ENCODE measurements at places on chromosomes 7 and 10. TPM values are rescaled to one million over a fixed set of nuclear protein-coding genes. Genes with fewer than 3 reads are reported as not detected.

DNA sequence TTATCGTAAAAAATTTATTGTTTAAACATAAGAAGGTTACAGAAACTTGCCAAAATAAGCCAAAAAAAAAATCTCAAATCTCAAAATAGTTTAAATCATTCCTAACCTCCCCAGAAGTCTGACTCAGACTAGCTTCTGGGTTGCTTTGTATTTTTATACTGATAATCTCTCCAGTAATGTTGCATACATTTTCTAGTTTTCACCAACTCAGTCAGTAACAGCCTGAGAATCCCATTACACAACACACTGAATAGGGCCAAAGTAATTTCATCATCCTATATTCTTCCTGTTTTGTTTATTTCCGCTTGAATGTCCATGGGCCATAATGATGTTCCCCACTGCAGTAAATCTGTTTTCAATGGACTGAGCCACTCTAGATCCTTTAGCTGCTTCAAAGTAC lies 478.5 kb downstream of the GPAM start:
- no peaks in the 10 kb centered on the region for H3K4me1 ChIP-seq
- H3K27me3 ChIP-seq, result no peaks in the 10 kb centered on the region
- no peak overlapping the region for H3K4me3 ChIP-seq
- H3K36me3 ChIP-seq, result no peaks in the 10 kb centered on the region
- no peak overlapping the region for H3K27ac ChIP-seq

DNA sequence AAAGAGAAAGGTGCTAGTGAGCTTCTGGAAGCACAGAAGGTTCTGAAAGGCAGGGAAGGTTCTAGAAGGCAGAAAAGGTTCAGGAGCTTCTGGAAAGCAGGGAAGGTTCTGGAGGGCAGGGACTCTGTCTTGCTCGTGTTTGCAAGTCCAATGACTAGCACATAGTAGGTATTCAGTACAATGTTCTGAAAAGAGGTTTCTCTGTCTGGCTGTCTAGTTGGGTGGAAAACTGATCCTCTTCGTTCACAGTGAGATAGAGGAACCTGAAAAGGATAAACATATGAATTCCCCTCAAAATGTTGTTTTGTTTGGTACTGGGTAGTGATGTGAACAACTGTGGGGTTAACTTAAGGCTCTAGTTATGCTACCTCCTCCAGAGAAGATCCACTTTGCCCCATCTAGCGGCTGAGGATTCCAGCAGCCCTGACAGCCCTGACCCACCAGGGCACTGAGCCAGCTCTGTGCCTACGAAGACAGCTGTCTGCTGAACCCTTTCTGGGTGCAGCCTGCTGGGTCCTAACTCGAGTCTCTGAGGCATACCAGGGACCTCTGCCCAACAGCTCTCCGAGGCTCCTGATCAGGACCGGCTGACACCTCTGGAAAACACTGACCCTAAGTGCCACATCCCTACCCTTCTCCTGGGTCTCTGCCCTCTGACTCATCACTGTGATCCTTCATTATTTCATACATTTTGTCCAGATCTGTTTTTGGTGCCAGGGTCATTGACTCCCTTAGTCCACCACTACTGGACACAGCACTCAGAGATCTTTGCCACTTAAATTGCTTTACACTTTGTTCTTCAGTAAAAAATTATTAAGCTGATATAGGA lies 15.4 kb downstream of the PTPRN2 start:
- H3K27ac ChIP-seq, result no peak overlapping the region
- no peaks in the 10 kb centered on the region for H3K4me1 ChIP-seq
- no peaks in the 10 kb centered on the region for H3K36me3 ChIP-seq

DNA sequence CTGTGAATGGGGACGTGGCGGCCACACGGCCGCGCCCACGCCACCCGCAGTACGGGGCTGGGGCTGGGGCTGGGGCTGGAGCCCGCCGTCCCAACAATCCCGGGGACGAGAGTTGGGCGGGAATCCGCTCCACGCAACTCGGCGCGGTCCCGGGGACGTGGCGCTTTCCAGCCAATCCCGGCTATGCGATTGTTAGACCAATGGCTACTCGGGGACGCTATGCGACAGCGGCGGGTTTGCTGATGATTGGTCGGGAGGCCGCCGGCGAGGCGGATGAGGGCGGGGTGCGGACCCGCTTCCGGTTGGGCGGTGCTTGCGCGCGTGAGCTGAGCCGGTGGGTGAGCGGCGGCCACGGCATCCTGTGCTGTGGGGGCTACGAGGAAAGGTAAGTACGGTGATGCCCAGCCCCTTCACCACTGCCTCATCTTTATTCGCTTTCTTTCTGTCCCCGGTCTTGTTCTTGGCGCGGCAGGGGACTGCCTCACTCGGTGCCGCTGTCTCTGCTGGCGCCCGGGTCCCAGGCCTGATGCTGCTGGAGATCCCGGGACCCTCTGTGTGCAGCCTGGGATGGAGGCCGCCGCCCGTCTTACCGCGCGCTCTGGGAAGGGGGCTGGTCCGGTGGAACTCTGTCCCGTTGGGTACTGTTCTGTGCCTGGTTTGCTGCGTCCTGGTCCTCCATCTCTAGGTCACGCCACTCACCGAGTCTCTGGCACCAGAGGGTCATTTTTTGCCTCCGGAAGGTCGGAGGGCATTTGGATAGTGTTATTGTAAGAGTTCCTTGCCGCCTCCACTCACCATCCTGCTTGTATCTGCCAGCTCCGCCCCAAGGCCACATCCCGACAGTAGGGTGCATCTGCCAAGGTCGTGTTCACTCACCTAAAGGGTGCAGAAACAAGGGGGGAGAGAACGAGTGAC lies at the start of gene CALU:
Gene CALU, plus strand, starts transcription at position 312 of the 915 bp plus-strand sequence. CDS start 9,225 bp downstream, outside the sequence.
- DNase-seq, result peak; percentile 99
- no peaks in the 10 kb centered on the region for H3K27me3 ChIP-seq
- H3K36me3 ChIP-seq, result no peaks in the 10 kb centered on the region
- peak within 1 kb of the TSS; percentile 98 for H3K27ac ChIP-seq
- H3K4me1 ChIP-seq, result no peaks in the 10 kb centered on the region

GRCh38 chr7:121755286-121755685 lies 117.7 kb upstream of the PTPRZ1 start:
- H3K4me3 ChIP-seq, result no peak overlapping the region
- no peaks in the 10 kb centered on the region for H3K27me3 ChIP-seq
- DNase-seq, result no peak
- H3K4me1 ChIP-seq, result no peaks in the 10 kb centered on the region
- H3K27ac ChIP-seq, result no peak overlapping the region

DNA sequence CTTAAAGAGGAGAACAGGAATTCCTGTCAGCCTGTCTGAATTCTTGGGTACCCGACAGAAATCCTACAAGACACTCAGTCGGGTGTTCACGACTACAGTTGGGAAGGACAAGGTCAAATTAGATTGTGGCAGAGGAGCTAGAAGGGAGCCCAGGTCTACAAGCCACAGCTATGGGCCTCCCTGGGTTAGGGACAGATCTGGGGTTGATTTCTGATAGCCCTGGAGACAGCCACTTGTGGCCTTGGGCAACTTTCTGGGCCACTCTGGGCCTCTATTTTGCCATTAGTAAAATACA lies 39.7 kb upstream of the ANTXRL start:
- H3K4me3 ChIP-seq, result no peak overlapping the region
- H3K4me1 ChIP-seq, result no peaks in the 10 kb centered on the region
- no peaks in the 10 kb centered on the region for H3K27me3 ChIP-seq
- DNase-seq, result no peak
- H3K27ac ChIP-seq, result no peak overlapping the region

DNA sequence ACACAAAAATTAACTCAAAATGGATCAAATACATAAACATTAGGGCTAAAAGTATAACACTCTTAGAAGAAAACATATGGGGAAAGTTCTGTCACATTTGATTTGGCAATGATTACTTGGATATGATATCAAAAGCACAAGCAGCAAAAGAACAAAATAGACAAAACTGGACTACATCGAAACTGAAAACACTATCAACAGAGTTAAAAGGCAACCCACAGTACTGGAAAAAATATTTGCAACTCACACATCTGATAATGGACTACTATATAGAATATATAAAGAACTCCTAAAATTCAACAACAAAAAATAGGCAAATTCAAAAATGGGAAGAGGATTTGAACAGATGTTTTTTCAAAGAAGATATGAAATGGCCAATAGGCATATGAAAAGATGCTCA lies 51.0 kb downstream of the COA1 start:
- no peak overlapping the region for H3K27ac ChIP-seq

DNA sequence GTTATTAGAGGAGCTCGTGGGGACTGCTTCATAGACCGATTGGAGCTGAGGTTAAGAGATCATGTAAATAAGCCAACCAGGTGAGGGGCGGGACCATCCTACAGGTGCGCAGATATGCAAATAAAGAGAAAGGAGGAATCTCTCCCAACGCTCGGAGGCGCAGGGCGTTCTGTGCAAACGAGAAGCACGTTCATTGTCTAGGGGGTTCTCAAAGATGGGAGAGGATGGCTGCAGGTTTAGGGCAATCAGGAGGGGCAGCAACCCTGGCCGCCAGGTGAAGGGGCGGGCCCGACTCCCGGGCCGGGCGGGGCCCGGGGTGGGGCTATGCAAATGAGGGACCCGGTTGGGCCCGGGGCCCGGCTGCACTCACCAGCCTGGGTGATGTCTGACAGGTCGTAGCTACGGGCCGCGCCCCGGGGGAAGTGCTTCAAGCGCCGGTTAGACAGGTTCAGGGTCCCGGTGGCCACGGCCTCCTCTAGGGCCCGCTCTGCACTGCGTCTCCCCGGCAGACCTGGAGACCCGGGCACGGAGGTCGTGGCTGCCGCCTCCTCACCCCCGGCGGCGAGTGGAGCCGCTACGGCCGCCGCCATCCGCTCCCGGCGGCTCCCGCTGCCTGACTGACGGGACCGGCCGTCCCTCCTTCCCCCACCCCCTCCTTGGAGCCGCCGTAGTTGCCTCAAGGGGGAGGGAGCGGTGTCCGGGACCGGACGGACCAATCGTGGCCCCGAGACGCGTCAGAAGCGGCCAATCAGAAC lies at the start of gene LRCH4:
Gene LRCH4, minus strand, starts transcription at position 619 of the 755 bp plus-strand sequence. Its CDS starts 29 bp downstream, at position 590.
- peak within 1 kb of the TSS; percentile 84 for H3K4me3 ChIP-seq
- H3K27me3 ChIP-seq, result no peaks in the 10 kb centered on the region
- peak within 1 kb of the TSS; percentile 87 for H3K27ac ChIP-seq

DNA sequence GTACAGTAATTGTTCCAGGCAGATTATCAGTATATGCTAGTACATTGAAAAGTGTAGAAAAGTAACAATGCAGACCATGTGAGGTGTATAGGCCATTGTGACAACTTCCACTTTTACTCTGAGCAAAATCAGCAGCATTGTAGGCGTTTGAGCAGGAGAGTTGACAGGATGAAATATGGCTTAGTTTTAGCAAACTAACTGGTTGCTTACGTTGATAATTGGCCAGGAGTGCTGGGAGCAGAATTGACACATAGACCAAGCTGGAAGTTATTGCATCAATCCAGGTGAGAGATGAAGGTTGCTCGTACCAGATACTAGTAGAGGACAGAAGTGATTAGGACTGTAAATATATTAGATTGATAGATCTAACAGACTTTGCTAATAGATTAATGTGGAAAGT lies 46.0 kb downstream of the LCOR start:
- no peaks in the 10 kb centered on the region for H3K36me3 ChIP-seq
- DNase-seq, result no peak
- H3K4me1 ChIP-seq, result peaks cover 3% of the 10 kb centered on the region
- H3K27me3 ChIP-seq, result no peaks in the 10 kb centered on the region
- H3K4me3 ChIP-seq, result no peak overlapping the region
- H3K27ac ChIP-seq, result no peak overlapping the region

DNA sequence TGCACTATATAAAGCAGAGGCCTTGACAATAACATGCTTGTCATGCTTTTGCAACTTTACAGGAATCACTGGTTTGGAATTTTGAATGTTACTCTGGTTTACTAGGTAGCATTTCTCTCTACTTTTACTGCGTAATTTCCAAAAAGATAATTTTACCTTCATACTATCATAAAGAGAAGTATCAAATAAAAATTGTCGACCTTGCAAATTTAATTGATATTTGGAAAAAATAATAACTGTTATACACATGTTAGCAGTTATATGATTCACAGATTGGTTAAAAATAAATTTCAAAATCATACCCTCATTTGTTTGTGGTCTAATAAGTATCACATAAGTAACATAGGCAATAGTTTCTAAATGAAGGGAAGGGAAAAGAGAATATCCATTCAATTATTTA lies 228.5 kb upstream of the CACNA2D1 start:
- H3K27ac ChIP-seq, result no peak overlapping the region
- H3K36me3 ChIP-seq, result no peaks in the 10 kb centered on the region
- H3K27me3 ChIP-seq, result no peaks in the 10 kb centered on the region

GRCh38 chr10:129131457-129132132 lies 335.4 kb upstream of the MGMT start:
- H3K27me3 ChIP-seq, result no peaks in the 10 kb centered on the region
- no peak overlapping the region for H3K27ac ChIP-seq
- DNase-seq, result no peak

DNA sequence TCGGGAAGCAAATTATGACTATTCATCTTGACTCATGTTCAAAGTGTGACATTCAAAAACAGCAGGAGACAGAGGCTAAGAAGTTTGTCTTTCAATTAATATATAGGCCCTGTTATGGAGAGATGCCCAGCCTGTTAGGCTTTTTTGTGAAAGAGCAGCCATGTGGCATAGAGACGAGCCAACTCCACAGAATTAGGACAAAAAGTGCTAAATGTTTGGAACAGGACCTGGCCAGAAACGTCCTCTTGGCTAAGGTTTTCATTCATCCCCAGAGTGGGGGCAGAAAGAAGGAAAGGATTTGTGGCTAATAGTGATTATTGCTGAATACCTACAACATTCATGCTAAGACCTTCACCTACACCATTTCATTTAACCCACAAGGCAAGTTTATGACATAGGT lies 324.7 kb upstream of the NPVF start:
- no peak for DNase-seq
- no peak overlapping the region for H3K27ac ChIP-seq
- no peaks in the 10 kb centered on the region for H3K27me3 ChIP-seq
- no peaks in the 10 kb centered on the region for H3K36me3 ChIP-seq
- no peaks in the 10 kb centered on the region for H3K4me1 ChIP-seq

DNA sequence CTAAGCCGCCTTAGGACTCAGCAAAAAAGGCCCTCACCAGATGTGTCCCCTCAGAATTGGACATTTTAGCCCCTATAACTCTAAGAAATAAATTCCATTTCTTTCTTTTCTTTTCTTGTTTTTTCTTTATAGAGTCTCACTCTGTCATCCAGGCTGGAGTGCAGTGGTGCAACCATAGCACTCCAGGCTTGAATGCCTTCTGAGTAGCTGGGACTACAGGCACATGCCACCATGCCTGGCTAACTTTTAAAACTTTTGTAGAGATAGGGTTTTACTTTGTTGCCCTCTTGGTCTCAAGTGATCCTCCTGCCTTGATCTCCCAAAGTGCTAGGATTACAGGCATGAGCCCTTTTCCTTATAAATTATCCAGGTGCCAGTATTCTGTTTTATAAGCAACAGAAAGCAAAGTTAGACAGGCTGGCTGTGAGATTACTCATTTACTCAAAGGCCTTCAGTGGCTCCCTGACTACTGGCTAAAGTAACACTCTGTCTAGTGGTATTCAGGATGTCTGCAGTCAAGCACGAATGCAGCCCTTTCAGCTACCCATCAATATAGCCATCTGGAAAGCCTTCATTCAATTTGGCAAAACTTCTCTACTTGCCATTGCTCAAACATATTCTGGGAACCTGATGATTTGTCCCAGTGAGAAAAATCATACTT lies 128.6 kb downstream of the ICA1 start:
- no peaks in the 10 kb centered on the region for H3K36me3 ChIP-seq
- H3K4me3 ChIP-seq, result no peak overlapping the region
- H3K27ac ChIP-seq, result no peak overlapping the region
- H3K27me3 ChIP-seq, result no peaks in the 10 kb centered on the region

The OPN4 gene
- not detected for total RNA-seq

The CDK6 gene
- total RNA-seq, result 7.3 TPM

The AVL9 gene
- 78.3 TPM for total RNA-seq

The CCSER2 gene
- 18.5 TPM for total RNA-seq

The PPP1R9A gene
- total RNA-seq, result 0.85 TPM

The ANKRD1 gene
- total RNA-seq, result 8.1 TPM

The MYO3A gene
- total RNA-seq, result not detected
